ENCODE measurements at places on chromosomes 6 and 20.

DNA sequence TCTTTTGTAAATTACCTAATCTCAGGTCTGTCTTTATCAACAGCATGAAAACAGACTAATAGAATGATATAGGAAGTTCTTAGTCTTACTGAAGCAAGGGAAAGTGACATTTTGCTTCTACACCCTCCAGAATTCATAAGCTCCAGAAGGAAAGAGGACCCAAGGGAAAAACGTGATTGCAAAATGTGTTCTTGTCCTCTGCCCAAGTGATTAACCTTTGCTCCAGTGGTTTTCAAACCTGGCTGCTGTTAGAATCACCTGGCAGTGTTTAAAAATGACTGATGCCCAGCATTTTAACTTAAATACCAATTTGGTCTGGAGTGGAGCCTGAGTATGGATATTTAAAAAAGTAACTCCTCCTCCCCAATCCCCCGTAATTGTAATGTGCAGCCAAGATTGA is 191.4 kb downstream of the SLC16A10 start:
- no peak for DNase-seq

GRCh38 chr6:43966853-43967718 is 160.2 kb downstream of the MRPL14 start:
- no peak for DNase-seq

GRCh38 chr6:118377711-118378414 is 170.2 kb upstream of the PLN start:
- no peak for DNase-seq

DNA sequence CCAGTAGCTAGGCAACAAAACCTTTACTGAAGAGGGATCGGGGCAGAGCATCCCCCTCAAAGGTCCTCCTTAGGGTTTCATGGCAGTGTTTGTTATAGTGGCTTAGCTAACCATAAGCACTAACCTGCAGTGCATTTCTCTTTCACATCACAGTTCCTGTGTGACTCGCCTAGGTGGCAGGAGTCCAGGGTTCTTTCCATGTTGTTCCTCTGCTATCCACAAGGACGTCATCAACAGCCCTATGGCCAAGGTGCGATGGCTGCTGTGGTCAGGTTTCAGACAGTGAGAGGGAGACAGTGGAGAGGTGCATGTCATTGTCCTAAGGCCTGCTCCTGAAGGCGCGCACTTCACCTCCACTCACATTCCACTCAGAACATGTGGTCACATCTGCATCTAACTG is 38.8 kb upstream of the FOXA2 start:
- DNase-seq = no peak

- DNase-seq = no peak
Observed at GRCh38 chr6:56324396-56324795, 77.0 kb upstream of the COL21A1 start.

GRCh38 chr20:51766994-51767866 is 960 bp downstream of the ATP9A start:
- DNase-seq = peak; percentile 48

DNA sequence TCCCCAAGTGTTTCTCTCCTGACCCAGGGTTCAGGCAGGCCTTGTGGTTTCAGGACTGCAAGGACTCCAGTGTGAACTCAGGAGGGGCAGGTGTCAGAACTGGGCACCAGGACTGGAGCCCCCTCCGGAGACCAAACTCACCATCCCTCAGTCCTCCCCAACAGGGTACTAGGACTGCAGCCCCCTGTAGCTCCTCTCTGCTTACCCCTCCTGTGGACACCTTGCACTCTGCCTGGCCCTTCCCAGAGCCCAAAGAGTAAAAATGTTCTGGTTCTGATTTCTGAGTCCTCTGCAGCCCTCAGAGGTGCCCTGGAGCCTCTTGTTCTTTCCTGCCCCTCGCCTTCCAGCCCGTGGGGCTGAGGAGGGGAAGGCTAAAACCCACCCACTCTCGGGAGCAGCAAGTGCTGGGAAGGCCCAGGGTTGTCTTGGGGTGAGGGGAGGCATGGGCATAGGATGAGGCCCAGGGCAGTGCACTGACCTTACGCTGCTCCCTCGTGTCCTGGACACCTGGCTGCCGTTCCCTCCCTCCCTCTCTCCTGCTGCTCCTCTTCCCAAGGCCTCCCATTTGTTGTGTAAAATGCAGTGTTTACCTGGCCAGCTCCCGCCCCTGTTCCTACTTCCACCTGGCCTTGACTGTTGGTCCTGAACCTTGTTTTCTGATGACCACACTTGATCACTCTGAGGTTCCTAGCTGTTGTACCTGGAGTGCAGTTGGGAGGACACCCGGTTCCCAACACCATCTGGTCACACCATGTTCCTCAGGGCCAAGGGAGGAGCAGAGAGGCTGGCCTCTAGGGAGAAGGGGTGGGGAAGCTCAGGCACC is 9.9 kb downstream of the CNPY3 start:
- DNase-seq = no peak

DNA sequence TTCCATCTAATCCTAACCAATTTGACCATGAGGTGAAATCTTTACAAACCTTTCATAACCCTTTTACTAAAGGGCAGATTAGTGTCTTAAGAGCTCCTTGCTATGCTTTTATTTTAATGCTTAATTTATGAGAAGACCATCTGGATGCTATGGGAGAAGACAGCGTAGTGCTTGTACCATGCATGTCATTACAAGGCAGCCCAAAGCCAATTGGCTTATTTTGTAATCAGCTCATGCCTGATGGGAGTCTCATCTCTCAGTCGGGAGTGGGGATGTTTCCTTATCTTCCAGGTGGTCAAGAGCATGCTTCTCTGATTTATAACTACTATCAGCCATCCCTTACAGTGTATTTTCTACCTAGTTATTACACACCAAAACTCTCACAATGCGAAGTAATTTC is 304.7 kb downstream of the FARS2 start:
- no peak for DNase-seq

DNA sequence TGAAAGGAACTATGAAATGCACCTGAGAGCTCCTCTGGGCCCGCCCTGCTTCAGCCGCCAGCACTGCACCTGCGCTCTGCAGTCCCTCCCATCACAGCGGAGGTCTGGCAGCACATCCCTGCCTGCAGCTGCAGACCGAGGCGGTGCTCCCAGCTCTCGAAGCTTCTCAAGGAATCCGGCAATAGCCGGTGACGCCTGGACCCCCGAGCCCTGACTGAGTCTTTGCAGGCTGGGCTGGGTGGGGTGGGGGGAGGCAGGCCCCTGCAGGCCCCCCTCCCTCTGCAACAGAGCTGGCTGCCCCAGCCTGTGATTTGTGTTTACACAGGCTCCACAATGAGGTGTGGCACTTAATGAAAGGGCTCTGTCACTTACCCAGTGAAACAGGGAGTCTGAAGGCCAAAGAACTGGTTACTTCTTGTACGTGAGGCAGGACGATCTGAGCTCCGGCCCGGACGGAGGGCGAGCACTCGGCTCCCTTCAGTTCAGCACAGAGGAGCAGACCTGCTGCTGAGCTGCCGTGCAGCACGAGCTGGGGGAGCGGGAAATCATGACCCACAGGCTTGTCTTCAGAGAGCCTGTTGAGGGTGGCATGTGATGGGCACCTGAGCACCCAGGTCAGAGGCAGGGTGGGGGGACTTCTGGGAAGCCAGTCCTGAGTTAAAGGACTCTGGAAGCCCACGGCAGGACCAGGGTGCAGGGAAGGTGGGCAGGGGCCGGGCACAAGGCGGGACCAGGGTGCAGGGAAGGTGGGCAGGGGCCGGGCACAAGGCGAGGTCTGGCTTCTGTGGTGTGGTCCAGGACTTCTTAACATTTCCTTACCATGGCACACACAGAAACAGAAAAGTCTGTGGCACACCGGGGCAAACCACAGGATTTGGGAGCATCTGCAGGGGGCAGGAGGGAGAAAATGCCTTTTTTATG is 192.3 kb upstream of the THBS2 start:
- no peak for DNase-seq

DNA sequence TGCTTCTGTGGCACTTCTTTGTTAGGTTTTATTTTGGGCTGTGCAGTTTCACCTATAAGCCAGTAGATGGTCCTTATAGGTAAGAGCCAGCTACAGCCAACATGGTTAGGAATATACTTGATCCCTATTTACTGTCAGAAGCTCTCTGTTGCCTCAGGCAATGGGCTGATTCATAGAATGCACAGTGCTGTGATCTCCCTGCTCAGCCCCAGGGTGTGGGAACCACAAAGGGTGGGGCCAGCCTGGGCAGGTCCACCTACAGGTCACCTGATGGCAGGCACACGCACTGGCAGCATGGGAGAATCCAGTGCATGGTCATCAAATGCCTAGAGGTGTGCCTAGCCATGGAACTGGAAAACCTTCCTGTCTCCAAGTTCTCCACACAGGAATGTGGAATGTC is 191.9 kb downstream of the MOXD1 start:
- no peak for DNase-seq

- peak; percentile 64 for DNase-seq
Observed at GRCh38 chr20:17654649-17655285, 27.3 kb downstream of the RRBP1 start.

DNA sequence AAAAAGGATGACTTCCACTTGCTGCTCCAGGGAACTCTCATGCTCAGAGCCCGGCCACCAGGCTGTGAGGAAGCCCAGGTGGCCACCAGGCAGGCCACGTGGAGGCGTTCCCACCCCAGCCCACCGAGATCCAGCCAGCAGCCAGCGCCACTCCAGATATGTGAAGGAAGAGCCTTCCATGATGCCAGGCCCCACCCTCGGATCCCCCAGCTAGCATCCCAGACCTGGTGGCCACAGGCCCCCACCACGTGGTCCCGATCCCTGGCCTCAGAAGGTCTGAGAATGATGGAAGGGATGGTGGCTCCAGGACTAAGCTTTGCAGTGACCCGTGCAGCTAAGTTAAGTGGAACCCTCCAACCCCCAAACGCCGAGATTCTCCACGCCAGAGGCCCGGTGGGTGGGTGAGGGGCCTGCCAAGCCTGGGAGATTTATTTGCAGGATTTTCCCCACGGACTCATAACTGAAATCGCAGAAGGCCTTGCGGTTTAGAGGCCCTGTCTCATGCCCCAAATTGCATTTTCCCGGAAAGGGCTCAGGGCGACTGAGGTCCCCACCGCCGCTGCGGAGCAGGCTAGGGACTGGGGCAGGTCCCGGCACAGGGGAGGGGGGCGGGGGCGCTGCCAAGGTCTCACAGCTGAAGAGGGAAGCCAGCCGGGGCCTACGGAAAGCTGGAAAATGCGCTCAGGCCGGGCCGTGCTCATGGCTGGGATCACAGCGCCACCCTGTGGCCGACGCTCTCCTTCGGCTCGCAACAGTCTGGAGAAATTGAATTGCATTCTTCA is 31.1 kb upstream of the CST7 start:
- DNase-seq = peak; percentile 58

DNA sequence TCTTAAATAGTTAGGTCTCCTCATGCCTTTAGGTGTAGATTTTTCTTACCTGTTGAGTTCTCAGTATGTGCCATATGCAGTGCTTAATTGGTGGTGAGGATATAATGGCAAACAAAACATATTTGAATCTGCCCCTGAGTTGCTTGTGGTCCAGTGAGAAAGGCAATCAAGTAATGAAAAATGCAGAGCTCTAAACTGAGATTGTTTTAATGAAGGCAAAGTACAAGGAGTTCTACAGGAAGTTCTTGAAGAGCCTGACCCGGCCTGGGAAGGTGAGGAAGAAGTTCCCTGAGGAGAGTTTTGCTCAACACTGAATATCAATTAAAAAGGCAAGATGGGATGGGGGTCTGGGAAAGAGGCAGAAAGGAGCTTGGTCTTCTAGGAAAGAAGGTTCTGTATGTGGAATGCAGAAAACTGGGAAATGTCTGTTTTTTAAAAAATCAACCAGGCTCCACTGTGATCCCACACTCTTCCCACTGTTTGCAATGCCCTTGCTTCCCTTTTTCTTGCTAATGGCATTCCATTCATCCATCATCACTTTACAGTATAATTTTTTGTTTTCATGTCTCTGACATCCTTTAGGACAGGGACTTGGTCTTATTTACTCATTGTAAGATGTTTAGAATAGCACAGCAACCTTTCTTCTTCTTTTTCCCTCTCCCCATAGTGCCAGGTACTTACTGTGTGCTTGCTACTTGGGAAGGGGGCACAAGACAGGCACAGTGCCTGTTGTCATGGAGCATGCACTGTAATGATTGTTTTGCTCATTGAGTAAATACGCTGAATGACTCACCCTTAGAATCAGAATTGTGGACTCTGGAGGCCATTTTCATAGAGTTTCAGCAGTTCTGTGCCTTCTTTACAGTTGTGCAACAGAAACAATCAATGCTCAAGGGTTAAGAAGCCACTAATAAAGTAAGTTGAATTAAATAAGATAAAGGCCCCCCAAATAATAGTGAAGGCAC is 64.3 kb downstream of the ANKS1A start:
- peak; percentile 55 for DNase-seq

GRCh38 chr6:165184192-165184979 is 125.0 kb downstream of the C6orf118 start:
- peak; percentile 94 for DNase-seq

GRCh38 chr6:156309017-156309416 is 468.2 kb upstream of the ARID1B start:
- DNase-seq = no peak
